ENCODE measurements at places on chromosomes 5 and 9.
A peak's percentile ranks its signal among the peaks of the same experiment; 100 is the strongest.

GRCh38 chr5:159310511-159310910, 19.8 kb downstream of the IL12B start:
- DNase-seq: peak; percentile 8

DNA sequence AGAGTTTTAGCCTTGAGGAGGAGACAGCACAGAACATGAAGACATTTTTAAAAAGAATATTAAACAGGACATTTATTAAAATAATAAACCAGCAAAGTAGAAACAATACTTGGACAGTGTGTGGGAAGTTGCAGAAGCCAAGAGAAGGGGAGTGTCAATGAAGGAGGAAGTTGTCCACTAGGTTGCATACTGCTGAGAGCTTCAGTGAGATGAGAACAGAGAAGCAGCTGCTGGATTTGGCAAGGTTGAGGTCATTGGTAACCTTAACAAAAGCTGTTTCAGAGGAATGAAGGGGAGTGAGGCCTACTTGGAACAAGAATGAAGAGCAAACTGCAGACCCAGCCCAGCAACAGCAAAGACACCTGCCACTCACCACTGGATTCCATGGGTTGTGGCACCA, 11.4 kb downstream of the BHMT start:
- no peak for DNase-seq

DNA sequence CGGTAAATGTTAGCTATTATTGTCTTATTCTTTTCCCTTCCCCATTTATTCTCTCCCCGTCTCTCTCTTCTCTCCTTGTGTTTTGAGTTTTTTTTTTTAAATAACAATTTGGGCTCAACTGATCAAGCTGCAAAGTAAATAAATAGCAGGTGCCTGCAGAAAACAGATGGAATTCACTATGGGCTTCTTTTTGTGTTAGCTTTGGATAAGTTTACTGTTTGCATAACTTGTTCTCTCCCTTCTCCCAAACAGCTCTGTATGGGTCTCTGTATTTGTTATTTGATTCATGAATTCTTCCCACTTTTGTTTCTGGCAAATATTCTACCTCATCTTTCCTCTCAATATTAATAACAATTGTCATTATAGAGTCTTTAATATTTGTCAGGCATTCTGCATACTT, 111.8 kb upstream of the ASTN2 start:
- no peak for DNase-seq

- DNase-seq: no peak
Measured at GRCh38 chr5:145925353-145925752, 11.0 kb upstream of the SH3RF2 start.

GRCh38 chr5:142931896-142932686, 161.9 kb downstream of the ARHGAP26 start:
- no peak for DNase-seq

DNA sequence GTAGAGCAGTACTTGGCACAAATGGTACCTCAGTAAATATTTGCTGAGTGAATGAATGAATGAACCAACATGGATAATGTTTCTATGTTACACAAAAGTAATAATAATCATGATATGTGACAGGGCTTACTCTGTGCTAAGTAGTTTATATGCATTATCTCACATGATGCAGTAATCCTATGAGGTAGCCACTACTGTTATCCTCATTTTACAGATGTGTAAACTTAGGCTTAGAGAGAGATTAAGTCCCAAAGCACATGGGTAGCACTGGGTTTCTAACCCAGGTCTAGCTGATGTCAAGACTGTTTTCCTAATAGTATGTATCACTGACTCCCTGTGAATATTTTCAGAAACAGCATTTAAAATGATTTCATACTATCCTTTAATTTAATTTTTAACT, 44.1 kb upstream of the VDAC1 start:
- no peak for DNase-seq

- no peak for DNase-seq
Measured at GRCh38 chr5:127373858-127374491, 83.4 kb downstream of the MEGF10 start.

- no peak for DNase-seq
Measured at GRCh38 chr9:74322661-74323314, 174.3 kb upstream of the RORB start.

GRCh38 chr9:26159575-26160392, 481.5 kb upstream of the TUSC1 start:
- DNase-seq: no peak

DNA sequence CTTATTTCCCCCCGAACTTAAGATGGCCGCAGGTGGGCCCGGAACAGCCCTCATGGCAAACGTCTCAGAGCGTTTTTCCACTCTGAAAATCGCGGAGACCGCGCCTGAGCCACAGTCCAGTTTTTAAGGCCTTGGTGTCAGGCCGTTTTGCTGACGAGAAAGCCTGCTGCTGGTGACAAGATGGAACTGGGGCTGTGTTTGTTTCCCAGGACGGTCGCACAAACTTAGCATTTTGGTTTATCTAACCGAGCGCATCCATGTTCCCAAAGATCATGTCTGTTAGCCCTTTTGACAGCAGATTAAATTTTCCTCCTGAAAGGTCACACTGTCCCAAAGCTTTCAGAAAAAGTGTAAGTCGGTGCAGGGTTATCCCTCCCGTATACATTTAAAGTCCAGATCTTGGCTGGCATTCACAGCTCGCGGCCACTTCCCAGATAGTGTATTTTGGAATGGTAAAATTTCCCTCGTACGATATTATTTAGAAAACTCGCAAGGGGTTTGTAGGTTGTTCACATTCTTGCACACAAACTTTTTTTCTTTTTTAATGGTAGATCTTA, 812 bp downstream of the SREK1 start:
- DNase-seq: no peak

DNA sequence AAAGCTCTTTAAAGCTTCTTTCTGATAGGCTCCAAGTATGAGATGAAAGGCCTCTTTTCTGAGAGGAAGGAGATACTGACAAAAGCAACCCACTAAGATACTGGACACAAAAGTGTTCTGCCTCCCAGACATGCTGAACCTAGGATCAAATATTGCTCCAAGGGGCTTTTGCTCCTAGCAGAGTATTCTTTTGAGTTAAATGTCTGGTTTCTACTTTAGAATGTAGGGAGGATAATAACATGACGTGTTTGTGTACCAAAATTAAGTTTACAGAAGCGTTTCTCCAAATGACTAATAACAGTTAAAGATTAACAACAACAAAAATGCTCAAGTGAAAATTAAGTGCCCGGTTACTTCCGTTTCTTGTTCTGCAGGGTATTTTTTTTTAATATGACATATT, 2293.3 kb upstream of the C9orf72 start:
- no peak for DNase-seq

DNA sequence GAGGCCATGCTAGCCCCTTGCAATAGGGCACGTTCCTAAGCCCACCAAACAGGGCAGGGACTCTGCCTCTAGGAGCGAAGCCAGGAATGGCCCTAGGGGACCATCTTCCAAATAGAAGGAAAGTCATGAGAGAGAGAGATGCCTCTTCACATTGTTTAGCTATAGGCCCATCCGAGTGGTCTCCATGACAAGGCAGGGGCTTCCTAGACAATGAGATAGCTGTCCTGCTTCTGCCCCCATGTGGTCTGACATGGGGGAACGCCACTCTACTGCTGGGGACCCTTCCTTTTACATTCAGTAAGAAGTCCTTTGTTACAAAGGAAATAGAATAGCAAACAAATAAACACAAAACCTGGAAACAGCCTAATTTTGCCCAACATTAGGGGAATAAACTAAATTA, 17.9 kb upstream of the KIF4B start:
- no peak for DNase-seq

DNA sequence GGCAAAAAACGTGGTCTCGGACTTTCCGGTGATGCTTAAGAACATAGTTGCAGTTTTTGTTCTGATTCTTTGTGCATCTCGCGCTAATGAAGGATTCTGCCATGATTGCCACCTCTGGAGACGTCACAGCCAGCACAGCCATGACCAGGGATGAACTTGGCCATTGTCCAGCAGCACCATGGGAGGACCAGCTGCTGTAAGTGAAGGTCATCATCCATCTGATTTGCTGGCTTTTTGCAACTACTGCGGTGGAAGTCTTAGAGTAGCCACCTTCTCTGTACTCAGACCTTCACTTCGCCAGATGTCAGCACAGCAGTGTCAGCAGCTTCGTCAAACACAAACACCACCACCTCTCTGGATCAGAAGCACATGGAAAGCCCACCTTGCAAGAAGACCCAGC, 45.7 kb downstream of the NSUN2 start:
- DNase-seq: no peak

DNA sequence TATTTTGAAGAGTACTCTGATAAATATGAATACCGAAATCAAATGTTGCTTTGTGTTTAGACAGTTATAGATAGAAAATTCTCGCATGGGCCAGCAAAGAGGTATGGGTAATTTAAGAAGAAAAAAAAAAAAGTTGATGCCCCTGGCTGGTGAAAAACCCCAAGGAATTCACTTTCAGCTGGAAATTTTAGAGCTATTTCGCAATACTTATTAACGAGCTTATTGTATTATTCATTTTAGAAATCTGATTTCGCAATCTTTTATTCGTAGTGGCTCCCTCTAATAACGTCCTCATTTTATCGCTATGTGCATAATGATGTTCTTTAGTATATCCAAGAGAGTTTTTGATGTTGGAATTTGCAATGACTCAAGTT, 18.5 kb upstream of the FER start:
- no peak for DNase-seq

DNA sequence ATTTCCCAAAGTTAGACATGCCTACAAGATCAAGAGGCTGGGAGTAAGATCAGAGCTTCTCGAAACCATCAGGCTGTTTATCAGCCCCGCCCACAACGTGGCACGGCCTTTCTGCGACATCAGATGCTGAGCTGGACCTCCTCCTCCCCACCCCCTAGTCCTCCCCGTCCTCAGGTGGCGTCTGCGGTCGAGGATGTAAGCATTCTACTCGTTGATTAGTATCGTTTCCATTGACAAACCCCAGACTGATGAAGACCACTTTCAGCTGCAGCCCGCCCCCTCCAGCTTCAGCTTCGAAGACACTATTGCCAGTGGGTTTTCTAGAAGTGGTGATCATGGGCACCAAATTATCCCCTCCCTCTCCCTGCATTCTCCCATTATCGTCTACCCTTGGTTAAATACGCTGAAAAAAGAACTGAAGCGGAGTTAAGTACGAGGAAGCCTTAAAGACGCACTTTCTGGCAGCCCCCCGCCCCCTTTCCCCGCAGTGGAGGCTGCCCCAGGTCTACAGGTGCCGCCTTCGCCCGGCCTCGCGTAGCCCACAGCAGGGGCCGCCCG, 1.1 kb downstream of the PPIC start:
- no peak for DNase-seq

GRCh38 chr5:151086905-151087360, 6.1 kb upstream of the TNIP1 start:
- peak; percentile 55 for DNase-seq

DNA sequence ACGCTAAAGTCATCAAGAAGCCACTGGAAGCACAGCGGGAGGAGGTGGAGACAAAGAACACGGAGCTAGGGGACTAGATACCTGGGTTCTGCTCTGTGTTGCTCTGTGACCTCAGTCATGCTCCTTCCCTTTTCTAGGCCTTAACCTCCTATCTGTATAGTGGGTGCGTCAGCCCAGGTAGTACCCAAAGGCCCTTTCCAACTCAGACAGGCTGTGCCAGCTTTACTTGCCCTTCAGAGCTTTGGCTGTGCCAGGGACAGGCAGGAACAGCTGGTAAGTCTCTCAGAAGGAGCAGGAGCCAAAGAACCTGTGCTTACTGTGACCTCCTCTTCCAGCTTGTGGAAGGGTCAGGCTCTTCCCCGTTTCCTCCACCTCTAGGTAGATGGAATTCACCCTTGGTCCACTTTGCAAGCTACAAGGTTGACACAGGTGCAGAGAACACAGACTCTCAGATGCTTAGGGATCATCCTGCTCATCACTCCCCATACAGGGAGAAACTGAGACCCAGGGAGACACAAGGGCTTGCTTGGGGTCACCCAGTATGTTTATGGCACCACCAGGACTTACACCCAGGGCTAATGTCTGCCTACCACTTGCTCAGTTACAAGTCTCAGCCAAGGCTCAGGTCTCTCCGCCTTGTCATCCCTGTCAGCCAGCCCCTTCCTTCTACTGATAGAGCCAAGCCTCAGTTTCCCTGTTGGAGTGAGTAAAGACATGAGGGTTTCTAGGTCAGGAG, 1.7 kb downstream of the CCDC69 start:
- DNase-seq: no peak

- no peak for DNase-seq
Measured at GRCh38 chr5:95358848-95359247, 32.3 kb upstream of the FAM81B start.

DNA sequence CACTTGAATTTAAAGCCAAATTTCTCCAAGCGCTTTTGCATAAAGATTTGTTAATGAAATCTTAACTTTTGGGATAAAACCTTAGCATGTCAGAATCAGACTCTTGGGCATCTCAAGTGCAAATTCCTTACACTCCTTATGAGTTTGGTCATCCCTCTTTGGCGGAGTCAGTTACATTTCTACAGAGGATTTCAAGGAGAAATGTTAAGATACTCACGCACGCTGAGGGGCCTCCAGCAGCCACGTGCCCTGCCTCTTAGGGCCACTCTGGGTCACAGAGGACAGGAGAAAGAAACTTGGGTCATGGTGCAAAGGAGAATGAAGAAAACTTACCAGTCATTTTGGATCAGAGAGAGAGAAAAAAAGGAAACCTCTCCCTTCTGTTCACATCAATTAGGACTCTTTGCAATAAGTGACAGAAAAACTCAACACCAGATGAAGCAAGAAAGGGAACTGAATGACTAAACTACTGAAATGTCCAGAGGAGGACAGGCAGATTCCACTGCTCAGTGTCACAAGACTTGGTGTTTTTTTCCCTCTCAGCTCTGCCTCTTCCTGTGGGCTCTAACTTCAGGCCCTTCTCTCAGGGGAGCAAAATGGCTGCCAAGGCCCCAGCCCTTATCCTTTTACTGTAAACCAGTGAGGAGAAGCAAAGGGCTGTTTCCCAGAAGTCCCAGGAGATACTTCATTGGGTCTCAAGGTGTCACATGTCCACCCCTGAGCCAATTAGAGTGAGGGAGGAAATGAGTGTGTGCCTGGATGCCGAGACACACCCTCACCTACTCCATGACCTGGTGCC, 63.3 kb upstream of the NFIL3 start:
- DNase-seq: no peak

DNA sequence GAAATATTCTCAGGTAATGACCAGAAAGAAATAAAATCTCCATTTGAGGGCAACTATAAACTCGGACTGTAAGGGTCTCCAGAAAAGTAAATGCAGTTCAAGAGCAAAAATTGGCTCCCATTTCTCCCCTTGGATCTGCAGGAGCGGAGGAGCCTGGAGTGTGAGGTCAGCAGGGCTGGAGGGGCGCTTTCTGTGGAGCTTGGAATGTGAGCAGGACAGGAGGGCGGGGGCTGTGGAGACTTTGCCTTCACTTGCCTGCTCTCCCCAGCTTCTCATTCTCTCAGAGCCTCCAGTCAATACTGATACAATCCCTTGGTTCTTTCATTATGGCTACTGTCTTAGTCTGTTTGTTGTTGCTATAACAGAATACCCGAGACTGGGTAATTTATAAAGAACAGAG, 162.8 kb upstream of the ANKH start:
- no peak for DNase-seq

Data from activated T-helper 1 cell treated with Interleukin-2 at 50 U/mL for 16 hours (primary cell).